ENCODE measurements at places on chromosomes 12 and 14.
A peak's percentile ranks its signal among the peaks of the same experiment; 100 is the strongest.

DNA sequence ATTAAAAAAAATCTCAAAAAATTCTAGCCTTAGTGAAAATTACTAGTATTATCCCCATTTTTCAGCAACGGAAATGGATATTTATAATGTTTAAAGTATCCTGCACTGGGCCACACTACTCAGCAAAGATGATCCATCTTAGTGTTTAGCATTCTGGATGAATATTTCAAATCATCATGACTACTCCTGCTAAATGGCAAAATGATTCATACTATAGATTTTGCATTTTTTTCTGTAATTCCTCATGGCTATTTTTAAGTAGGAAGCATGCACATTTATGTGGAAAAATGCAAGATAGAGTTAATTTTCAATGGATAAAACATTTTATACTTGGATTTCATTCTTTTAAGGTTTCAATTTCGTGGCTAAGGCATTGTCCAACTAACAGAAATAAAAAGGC, 59.6 kb downstream of the LRFN5 start:
- DNase-seq: no peak

- DNase-seq: no peak
Observed at GRCh38 chr12:10672231-10672868, 1.5 kb downstream of the STYK1 start.

DNA sequence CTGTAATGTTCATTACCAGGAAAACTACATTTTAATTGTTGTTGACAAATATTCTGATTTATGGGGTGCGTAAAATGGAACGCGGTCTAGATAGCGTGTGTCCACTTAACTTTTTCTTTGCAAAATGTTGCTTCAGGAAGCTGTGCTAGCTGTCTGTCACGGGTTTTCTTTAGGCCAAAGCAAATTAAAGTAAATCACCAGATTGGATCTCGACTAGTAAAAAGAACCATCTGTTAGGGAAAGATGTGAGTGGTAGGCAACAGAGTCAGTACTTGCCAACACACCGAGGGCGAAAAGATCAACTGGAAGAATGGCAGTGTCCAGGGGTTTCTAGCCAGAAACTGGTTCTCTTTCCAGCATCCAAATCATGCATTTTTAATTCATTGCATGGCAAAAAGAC, 404.9 kb upstream of the TMPO start:
- no peak for DNase-seq

GRCh38 chr14:81170829-81171195, 49.9 kb downstream of the GTF2A1 start:
- no peak for DNase-seq

DNA sequence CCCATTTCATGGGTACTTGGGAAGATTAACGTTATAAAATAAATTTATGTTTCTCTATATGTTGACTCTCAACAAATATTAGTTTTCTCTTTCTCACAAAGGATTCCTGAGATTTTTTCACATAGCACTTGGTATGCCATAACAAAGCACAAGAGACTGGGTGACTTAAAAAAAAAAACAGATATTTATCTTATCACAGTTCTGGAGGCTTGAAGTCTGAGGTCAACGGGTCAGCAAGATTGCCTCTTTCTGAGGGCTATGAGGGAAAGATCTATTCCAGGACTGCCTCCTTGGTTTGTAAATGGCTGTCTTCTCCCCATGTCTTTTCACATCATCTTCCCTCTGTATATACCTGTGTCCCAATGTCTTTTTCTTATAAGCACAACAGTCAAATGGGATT, 153.5 kb upstream of the DIO2 start:
- no peak for DNase-seq

DNA sequence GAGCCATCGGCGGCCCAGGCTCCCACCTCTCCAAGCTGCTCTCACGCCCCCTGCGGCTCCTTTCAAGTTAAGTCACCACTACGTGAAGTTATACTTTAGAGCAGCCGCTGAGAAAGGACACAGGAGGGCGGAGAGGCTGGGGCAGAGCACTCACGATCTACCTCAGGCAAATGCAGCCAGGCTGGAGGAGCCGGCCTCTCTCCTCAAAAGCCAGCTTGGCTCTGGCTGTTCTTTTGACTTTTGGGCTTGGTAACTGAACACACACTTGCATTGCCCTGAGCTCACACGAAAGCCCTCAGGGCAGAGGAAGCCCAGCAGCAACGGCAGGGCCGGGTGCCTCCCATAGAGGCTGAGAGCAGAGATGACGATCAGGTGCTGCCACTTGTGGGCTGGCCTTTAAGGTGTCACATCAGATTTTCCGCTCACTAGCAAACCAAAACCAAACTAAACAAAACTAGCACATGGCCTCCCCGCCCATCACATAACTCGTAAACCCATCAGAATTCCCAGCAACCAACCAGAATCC, 75.2 kb downstream of the PITPNM2 start:
- peak; percentile 53 for DNase-seq

DNA sequence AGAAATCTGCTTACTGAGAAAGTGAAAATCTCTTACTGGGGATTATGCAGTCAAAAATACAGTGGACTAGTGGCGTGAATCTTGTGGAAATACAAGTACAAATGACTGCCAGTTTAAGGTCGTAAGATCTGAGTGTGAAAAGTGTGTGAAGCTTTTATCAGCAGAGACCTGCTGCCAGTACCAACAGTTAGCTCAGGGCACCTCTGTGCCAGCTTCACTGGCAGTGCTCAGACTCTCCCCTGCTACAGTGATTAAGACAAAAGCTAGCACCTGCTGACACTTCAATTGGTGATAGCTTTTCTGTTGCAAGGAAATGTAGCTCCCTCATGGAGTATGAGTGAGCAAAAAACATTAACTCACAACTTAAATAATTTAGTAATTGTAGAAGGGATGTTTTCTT, 185.1 kb downstream of the ANO6 start:
- no peak for DNase-seq

- no peak for DNase-seq
Observed at GRCh38 chr12:79555028-79555925, 135.5 kb downstream of the PAWR start.

- DNase-seq: no peak
Observed at GRCh38 chr12:124616394-124617221, 49.2 kb upstream of the NCOR2 start.

DNA sequence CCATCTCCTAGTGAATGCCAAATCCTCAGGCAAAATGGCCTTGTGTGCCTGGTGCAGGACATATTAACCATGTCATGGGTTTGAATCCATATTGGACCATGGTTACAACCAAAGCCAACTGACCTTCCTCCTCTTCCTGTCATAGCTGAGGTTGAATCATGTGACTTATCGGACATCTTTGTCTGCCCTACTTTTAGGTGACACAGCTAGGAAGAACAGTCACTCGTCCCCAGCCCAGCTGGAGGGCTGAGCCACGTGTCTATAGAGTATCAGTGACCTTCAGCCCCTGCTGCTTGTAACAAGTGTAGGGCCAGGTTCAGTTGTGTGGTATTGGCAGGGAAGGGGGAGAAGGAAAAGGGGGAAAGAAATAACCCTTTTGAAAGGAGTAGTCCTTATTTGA, 225.2 kb downstream of the KTN1 start:
- DNase-seq: no peak

DNA sequence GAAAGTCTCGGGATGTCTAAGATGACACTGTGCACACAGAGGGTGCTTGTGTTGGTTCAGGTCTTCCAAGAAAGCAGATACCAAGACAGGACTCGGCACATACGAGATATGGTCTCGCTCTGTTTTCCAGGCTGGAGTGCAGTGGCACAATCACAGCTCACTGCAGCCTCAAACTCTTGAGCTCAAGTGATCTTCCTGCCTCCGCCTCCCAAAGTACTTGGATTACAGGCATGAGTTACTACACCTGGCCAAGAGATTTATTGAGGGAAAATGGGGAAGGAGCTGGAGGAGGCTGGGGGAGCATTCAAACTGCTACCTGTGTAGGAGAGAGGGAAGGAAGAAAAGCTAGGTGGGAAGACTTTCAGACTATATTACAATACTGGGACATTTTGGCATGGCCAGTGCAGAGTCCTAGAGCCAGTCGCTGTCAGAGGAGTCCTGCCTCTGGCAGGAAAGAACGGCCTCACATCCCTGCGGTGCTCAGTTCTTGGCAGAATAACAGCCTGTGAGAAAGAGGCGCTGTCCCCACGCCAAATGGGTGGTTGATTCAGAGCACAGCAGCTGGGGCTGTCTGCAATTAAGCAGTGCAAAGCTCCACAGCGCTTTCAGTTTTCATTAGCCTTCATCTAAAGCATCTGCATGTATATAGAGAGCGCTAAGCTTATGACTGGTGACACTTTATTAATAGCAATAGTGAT, 18.3 kb downstream of the SLC17A8 start:
- no peak for DNase-seq

DNA sequence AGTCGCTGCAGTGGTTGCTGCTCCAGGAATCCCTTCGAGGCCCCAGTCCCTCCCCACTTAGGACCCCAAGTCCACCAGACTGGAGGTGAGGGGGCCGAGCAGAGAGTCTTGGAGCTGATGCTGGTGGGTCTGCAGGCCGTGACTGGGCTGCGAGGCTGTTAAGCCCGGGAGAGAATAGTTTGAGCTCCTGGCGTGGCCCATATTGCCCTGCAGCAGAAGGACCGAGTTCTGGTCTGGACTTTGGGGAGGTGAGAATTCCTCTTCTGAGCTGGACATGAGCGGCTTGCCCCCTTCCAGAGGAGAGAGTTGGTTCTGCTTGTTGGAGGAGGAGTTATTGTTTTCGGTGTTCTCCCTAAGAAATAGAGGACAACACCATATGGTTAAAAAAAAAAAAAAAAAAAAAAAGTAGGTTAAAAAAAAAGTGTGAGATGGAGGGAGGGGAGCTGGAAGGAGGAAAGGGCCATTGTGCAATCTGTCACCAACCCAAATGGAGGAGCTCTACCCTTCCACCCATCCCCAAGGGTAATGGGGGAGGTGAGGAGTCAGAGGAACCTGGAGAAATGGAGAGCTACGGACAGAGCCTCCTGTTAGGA, 3.0 kb downstream of the SIX1 start:
- no peak for DNase-seq

DNA sequence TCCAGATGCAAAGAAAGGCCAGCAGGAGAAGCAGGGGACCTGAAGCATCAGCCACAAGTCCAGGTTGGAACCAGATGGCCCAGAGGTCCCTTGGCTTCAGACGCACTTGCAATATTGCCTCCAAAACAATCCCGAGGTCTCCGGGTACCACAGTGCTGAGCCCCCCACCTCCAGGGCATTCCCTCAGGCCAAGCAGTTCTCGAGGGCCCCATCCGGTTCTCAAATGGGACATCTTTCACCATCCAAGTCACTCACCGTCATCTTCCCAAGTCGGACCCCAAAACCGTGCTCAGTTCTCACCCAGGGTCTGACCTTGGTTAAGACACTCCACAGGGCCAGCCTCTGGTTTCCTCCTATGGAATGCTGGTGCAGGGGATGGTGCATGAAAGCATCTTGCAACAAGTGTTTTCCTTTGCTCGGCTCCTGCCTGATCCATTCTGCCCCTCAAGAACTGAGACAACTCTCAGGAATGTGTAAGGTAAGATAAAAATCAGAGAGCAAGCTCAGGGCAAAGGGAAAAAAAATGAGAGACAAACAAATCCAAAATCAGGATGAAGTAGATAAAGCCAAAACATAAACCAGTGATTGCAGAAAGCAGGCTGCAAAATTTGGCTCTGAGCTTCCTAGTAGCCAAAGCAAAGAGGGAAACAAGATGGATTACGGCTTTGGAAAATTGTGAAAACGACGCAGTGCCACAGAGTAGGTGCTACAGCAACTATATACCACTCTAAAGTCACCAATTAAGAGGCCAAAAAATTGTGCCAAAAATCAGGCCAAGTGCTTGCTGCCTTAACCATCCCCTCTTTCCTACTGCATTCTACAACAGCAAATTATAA, 8.0 kb downstream of the NCOR2 start:
- DNase-seq: no peak

- DNase-seq: no peak
Observed at GRCh38 chr14:86311151-86311550, 781.2 kb downstream of the FLRT2 start.

GRCh38 chr12:70840656-70841350, 79.7 kb downstream of the PTPRR start:
- no peak for DNase-seq

DNA sequence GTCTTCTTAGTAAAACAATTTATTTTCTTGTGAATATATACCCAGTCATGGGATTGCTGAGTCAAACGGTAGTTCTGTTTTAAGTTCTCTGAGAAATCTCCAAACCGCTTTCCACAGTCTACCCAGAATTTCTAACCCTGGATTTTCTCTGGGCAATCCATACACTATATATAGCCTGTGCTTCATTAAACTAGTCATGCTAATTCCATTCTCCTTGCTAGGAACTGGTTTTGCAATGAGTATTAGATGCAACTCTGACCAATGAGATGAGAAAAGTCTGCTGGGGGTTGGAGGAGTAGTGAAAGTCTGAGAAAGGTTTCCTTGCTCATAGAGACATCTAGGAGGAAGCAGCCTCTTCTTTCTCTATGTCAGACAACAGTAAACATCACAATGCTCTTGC, 196.1 kb upstream of the CDKN3 start:
- no peak for DNase-seq

GRCh38 chr14:61562321-61563161, 132.8 kb upstream of the HIF1A start:
- DNase-seq: no peak

GRCh38 chr12:49086116-49086515, 8.5 kb downstream of the DHH start:
- no peak for DNase-seq

- DNase-seq: no peak
Observed at GRCh38 chr12:76391461-76391860, 43.2 kb upstream of the BBS10 start.

- no peak for DNase-seq
Observed at GRCh38 chr14:101844219-101844618, 82.7 kb downstream of the PPP2R5C start.

DNA sequence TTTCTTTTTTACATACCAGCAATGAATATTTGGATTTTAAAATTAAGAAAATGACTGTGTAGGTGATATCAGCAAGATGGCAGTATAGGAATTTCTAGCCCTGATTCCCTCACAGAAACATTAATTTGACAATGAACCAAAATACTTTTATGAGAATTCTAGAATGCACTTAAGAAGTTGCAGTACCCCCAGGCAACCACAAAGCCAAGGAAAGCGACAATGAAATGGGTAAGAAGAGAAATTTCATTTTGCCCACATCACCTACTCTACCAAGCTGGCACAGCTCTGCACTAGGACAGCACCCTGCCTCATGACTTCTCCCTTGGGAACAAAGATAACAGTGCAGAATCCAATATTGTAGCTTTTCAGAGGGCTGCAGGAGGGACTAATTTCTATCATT, 6.6 kb downstream of the OR9K2 start:
- DNase-seq: no peak

DNA sequence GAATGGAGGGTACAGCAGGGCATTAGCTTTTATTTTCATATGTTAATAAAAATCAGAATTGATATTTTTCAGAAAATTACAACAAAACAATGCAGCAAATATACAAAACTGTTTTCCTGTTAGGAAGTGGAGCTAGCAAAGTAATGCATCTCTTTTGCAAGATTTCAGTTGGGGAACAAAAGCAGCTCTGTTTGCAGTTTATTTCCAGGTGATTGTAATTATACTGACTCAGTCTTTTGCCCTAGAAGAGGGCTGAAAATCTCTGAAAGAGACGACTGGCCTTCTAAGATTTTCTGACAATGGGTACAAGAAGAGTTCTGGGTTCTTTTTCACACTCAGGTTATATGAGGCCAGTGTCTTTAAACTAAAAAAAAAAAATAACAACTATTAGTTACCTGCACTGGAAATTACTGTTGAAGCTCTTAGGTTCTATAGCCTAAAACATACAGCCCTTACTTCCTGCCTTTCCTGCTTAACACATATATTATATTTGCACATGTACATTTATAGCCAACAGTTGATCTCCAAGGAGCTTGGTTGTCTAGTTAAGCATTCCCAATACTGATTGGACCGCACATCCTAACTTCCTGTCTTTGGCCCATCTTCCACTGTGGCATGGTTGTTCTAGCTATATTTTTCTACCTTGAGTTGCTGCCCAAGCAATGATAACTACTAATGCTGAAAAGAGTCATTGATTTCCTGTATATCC, 199.1 kb upstream of the KRR1 start:
- no peak for DNase-seq

All from stimulated activated CD4-positive, alpha-beta T cell treated with anti-CD3 and anti-CD28 coated beads, TNF-alpha, amount 100 ng/mL, for 24 hours (primary cell).